Daoy (cell line): ENCODE measurements at places on chromosomes 6 and 20. TPM values are rescaled to one million over a fixed set of nuclear protein-coding genes. Genes with fewer than 3 reads are reported as not detected.

Gene PRICKLE4
- not detected in 2 replicates for total RNA-seq

Gene RAD21L1
- 0.63 and 0.86 TPM in 2 replicates for total RNA-seq

Gene EYA2
- 1.7 and 3.8 TPM in 2 replicates for total RNA-seq

Gene EEF1A2
- 3.9 and 6.4 TPM in 2 replicates for total RNA-seq

Gene B3GAT2
- 0.29 TPM in 1 of 2 replicates, not detected in the other for total RNA-seq

Gene HTR1E
- not detected in 2 replicates for total RNA-seq

Gene ADGRB3
- total RNA-seq, result under 0.01 TPM in 1 of 2 replicates, not detected in the other

Gene GPLD1
- total RNA-seq, result 0.33 and 2.5 TPM in 2 replicates

Gene MAFB
- total RNA-seq, result 0.97 and 1.1 TPM in 2 replicates

Gene PLEKHG1
- 2.8 and 6.1 TPM in 2 replicates for total RNA-seq

Gene DEFB114
- total RNA-seq, result not detected in 2 replicates

Gene TFAP2D
- not detected in 2 replicates for total RNA-seq

Gene MYB
- 2.7 and 3.3 TPM in 2 replicates for total RNA-seq
